ENCODE measurements at places on chromosomes 16 and 17.

DNA sequence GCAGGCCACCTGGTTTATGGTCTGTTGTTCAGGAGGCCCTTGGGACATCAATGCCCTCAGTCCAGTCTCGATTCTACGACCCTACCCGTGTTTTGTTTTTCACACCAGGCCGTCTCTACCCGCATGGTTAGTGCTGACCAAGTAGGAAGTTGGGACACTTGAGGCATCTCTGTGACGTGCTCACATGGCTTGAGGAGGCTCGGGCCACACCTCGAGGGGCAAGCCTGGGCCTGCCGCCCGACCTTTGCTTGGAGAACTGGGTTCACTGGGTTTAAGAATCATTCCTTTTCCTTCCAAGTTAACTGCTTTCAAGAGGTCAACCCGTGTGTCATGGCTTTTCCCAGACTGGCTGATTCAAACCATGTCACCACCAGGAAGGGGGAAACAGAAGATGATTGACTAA, 86.8 kb downstream of the CMIP start:
- no peak for DNase-seq

DNA sequence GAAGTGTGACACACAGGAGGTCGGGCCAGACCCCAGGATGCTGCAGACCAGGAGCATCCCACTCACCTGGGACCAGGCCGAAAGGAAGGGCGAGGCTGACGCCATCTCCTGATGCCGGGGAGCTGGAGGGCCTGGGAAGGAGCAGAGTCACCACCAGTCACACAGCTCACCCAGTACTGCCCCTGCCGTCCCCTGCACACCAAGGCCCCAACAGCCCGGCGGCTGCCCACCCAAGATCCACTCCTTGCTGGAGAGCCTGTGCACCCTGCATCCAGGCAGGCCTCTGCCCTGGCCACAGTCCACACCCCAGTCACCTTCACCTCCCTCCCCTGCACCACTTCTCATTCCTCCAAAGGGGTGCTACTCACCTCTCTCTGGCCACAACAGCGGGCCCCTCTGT, 4.8 kb downstream of the ZNF500 start:
- no peak for DNase-seq

DNA sequence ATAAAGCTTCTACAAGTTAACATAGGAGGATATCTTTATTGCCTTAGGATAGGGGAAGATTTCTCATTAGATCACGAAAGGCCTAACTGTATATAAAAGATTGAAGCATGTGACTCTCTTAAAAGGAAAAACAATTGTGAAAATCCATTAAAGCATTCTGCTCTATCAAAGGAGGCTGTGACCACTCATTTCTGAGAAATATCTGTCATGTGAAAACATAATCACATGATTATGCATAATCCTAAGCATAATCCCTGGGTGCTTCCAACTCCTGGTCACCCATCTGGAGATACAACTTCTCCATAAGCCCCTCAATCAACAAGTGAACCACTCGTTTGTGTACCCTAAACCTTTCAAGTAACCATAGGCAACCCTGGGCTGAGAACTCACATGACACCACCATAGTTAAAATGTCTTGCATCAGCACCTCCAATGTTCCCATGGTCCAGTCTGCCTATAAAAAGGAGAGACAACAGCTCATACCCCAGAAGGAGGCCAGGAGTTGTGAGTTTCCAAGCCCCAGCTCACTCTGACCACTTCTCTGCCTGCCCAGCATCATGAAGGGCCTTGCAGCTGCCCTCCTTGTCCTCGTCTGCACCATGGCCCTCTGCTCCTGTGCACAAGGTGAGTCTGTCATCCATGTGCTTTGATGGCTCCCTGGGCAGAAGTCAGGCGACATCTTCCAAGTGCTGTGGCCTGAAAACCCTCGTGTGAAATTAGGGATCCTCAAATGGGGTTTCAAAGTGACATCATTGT, at the start of gene CCL18:
Gene CCL18, plus strand, starts transcription at position 487 of the 756 bp plus-strand sequence. Its CDS starts 71 bp downstream, at position 558.
- DNase-seq, result no peak

GRCh38 chr17:2484876-2485275, 26.8 kb downstream of the METTL16 start:
- DNase-seq, result no peak

DNA sequence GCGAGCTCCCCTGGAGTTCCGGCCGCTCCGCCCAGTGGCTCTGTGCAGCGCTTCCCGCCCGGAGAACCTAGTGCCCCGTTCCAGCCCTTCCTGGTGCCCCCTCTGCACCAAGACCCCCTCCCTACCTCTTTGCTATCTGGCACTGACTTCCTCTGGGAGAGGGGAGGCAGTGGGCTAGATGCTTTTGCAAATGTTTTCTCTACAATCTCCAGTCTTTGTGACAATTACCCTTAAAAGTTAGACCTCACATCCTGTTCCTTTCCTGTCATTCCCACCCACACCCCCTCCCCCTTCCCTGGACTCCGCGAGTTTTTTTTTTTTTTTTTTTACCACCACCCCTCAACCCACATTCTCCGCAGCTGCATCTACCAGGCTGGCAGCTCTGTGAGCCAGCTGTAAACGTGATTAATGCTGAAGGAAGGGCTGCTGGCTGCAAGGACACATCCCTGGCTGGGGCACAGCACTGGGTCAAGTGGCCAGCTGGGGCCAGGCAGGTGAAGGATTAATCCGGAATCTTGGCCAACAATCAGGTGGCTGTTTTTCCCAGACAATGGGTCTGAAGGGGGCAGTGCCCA, 101.5 kb downstream of the MGAT5B start:
- no peak for DNase-seq

GRCh38 chr16:84423416-84423837, 55.1 kb downstream of the ATP2C2 start:
- no peak for DNase-seq

DNA sequence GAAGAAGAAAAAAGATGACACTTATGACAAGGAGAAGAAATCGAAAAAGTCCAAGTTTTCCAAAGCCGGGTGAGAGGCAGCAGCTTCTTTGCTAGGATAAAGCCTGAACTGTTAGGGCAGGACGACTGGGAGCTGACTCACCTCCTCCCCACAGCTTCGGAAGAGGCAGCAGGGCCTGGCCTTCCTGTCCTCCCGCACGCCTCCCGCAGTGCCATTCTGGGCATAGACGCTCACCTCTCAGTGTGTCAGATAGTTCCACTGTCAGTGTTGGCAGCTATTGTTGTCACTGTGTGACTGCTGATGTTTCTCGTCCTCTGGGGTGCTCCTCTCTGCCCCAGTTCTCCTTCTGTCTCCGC, 12.6 kb downstream of the UBN1 start:
- DNase-seq, result no peak

DNA sequence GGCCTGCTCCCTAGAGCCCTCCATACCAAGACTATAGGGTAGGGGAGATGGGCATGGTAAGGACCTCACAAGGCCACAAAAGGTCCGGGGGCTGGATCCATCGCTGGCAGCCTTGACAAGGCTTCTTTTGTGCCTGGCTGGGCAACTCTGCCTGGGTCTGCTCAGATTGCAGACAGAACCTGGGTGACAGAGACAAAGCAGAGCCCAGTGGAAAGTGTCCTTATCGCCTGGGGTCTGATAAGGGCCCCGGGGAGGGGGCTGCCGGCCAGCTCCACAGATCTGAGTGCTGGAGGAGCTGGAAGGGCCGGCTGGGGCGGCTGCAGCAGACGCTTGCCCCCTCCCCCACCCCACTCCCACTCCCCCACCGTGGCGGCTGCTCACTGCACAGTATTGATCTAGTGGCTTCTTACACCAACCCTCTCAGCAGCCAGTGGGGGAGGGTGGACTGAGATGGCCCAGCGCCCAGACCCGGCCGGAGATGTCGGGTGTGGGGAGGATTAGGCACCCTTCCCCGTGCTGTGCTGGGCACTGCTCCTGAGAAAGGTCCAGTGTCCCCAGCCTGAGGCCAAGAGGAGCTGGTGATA, 7.2 kb downstream of the MMP15 start:
- no peak for DNase-seq

- DNase-seq, result no peak
Measured at GRCh38 chr16:10756574-10756973, 12.9 kb downstream of the NUBP1 start.

- no peak for DNase-seq
Measured at GRCh38 chr17:16123531-16123930, 91.8 kb downstream of the NCOR1 start.

GRCh38 chr16:80710918-80711317, 93.5 kb downstream of the CDYL2 start:
- DNase-seq, result no peak

DNA sequence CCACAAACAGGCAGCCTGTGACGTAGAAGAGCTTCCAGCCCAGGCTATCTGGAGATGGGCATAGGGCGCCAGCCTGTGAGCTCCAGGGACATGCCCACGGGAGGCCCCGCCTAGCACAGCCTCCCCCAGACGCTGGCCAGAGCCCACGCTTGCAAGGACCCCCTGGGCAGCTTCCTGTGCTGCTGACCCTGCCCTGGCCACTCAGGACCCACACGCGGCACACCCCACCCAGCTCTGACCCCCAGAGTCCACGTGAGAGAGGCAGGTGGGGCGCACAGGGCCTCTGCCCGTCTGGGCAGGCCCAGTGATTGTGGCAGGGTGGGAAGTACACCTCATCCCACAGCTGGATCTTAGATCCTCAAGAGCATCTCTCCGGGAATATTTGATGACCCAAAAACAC, 3.9 kb downstream of the CYBC1 start:
- DNase-seq, result no peak

Data from stimulated activated CD4-positive, alpha-beta T cell treated with anti-CD3 and anti-CD28 coated beads, Interleukin-1b, Interleukin-23, amount 100 ng/mL, for 4 hours (primary cell).